ENCODE measurements at places on chromosomes 7 and 10.

- no peak for DNase-seq
Measured at GRCh38 chr7:3408814-3409595, 108.0 kb downstream of the SDK1 start.

DNA sequence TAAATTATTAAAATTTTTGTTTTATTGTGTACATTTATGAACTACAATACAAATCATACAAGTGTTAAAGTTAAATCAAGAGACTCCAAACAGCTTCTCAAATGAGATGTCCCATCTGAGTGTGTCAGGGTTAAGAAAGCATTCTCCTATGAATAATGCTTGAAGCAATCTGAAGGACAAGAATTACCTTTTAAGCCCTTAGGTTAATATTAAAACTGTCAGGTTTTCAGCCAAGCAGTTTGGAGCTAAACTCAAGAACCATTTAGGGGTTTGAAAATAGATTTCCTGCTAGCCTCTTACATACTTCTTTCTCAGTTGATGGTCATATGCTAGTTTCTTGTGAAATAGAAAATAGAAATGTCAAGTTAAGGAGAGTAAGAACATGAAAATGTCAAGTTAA is 38.3 kb downstream of the LIPJ start:
- DNase-seq = no peak

DNA sequence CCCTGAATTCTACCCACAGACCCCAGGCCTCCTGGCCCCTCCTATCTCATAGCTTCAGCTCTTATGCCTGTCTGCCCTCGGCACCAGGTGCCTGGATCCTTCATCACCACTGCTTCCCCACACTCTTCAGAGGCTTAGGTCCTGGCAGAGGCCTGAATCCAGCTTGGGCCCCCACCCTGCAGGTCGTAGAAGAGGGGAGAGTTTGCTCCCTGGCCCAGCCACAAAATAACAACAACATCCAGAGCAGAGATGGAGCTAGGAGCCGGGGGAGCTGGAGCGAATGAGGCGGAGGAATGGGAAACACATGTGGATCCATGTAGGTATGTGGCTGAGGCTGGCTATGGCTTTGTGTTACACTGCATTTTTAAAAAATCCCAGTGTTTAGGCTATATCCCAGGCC is 7.8 kb upstream of the OPN4 start:
- DNase-seq = no peak

DNA sequence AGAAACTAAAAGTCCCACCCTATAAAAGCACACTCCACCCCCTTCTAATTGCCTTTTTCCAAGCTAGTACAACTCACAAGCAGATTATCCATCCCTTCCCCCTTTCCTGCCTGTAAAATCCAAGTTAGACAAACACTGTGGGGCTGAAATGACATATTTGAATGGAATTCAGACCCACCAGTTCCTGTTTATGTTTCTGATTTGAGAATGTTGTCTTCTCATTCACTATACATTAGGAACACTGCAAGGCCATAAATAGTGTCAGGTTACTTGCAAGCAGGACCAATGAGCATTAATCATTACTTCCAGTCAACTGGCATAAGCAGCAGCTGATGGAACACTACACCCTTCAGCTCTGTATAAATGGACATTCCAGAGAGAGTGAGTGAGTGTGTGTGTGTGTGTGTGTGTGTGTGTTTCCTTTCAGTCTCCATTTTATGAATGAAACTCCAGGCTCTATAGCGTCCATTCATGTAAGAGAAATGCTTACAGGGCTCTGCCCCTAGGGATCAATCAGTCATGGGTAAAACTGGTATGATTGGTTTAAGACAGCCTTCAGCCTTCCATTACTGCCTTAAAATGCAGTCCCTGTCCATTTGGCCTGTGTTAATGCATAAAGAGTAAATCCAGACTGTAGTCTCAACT is 69.3 kb downstream of the ETV1 start:
- DNase-seq = peak; percentile 88

DNA sequence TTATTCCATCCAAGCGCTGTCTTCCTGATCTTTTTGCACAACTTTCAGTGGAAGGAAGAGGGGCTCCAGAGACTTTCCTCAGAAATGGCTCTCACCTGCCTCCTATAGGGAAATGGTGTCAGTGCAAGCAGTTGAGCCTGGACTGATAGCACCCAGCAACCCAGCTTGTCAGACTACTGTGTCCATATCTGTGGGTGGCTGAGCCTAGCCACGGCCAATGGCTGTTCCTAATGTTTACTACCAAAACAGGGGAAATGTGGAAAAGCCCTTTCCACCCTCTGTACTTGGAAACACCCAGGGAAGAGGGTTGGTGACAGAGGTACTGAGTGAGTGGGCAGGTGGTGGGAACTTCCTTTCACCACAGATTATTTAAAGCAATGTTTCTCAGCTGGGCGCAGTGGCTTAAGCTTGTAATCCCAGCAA is 4.3 kb upstream of the YKT6 start:
- no peak for DNase-seq

DNA sequence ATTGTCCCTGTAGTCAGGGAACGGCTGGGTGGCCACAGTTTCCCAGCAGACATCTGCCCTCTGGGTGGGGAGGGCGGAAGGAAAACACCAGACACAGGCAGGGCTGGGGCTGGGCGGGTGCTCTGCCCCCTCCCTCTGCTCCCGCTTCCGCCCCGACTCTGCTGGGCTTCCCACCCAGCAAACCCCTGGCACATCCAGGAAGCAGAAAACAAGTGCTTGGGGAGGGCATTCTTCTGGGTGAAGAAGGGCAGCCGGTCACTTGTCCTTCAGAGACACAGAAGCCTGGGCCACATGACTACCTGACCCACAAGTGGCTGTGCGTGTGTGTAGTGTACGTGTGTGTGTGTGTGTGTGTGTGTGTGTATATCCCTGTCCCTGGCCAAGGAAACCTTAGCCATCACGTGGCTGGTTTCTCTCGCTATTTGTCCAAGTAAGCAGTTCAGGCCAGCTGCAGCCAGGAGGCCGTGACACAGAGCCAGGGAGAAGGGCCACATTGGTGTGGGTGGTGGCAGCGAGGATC is 77.9 kb downstream of the ZMIZ1 start:
- DNase-seq = no peak

DNA sequence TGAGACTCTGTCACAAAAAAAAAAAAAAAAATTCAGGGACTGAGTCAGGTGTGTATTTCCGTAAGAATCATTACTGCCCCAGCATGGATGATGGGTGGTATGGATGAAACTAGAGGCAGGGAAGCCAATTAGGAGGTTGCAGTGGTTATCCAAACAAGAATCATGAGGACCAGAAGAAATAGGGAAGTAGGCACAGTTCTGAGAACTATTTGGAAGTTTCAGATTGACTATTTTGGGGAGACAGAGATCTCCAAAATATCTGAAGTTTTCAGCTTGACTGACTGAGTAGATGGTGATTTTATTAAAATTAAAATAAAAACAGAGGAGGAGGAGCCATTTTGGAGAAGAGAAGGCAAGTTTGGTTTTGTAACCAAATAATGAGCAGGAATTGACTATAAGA is 119.4 kb upstream of the NRBF2 start:
- no peak for DNase-seq

DNA sequence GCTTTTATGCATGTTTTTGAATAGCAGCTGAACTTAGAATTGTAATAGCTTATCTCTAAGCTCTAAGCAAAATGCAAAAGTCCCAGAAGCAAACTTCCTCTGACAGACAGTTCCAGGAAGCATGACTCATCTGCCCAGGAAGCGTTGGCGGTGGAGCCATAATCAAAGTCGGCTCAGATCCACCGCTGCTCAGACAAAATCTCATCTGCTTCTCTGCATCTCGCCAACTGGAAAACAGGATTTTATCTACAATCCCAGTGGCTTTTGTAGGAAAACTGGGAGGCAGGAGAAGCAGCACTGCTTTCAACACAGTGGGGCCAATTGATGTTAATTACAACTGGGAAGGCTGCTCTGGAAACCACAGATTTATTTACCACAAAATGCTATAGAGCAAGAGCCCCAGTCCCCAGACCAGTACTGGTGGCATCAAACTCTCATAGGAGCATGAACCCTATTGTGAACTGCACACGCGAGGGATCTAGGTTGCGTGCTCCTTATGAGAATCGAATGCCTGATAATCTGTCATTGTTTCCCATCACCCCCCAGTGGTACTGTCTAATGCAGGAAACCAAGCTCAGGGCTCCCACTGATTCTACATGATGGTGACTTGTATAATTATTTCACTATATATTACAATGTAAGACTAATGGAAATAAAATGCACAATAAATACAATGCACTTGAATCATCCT is 99.9 kb downstream of the CUBN start:
- DNase-seq = peak; percentile 11

GRCh38 chr7:131109759-131110296 is 217.8 kb upstream of the MKLN1 start:
- DNase-seq = no peak

DNA sequence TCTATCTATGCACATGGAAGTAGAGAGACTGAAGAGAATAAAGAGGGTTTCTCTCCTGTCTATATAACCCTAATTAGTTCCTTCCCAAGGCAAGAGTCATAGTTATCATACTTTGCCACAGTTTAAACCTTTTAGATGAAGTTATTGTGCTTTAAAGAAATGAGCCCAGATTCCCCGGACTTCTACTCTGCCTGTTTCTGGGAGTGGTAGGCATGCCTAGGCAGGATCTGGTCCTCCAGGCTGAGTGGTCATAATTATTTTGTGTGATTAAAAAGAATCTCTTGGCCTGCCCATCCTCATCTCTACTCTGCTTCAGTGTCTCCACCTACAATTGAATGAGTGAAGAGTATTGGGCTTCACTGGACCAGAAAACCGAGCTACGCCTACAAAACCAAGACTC is 179.2 kb downstream of the IMMP2L start:
- DNase-seq = no peak

GRCh38 chr7:90857603-90858002 is 261.5 kb downstream of the CDK14 start:
- no peak for DNase-seq

DNA sequence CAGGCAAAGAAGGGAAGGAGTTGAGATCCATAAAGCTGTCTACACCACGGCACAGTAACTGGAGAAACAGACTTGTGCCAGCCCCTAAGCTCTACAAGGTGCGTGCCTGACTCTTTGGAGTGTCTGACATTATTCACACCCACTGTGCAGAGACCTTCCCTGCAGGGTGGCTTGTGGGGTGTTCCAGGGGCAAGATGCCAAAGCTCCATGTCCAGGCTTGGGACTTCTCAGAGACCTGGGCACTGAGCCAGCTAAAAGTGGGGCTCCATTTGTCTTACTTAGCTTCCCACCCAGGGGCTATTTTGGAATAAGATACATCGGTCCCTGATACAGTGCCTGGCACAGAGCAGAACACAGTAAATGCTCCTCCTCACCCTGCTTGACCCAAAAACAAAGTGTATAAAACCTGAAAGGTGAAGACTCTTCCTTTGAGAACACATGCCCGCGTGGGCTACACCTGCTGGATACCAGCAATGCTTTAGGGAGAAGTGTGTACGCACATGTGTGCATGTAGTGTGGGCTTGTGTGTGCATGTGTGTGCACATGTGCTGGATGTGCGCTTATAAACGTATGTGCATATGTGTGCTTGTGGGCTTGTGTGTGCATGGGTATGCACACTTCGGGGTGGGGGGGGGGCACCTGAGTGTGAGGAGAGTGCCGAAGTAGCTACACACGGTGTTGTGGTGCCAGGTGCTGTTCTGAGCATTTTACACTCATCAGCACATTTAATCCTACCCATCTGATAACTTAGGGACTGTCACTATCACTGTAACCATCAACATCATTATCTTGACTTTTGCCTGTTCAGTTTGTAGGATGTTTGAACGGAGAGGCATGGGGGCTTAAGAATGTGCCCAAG is 143.0 kb downstream of the ARHGAP22 start:
- no peak for DNase-seq

DNA sequence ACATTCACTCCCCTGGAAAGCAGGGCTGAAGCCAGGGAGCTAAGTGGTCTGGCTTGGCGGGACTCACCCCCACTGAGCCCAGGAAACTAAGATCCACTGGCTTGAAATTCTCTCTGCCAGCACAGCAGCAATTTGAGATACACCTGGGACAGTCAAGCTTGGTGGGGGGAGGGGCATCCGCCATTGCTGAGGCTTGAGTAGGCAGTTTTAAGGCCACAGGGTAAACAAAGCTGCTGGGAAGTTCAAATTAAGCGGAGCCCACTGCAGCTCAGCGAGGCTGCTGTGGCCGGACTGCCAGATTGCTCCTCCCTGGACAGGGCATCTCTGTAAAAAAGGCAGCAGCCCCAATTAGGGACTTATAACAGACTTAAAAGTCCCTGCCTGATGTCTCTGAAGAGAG is 108.2 kb upstream of the FAM13C start:
- no peak for DNase-seq

DNA sequence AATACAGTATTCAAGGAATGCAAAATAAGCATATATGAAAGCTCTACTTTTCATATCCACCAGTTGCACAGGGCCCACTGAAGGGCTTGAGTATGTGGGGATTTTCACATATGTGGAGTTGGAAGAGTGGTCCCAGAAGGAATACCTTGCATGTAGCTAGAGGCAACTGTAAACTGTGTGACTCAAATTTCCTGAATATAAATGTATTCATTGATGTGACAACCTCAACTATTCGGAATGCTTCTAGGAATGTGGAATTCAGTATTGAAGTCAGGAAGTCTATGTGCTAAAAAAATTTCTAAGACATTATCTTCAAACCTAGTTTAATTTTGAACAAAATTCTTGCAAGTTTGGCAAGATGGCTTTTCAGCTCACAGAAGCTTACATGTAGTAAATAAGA is 695.5 kb upstream of the SEMA3D start:
- DNase-seq = no peak

DNA sequence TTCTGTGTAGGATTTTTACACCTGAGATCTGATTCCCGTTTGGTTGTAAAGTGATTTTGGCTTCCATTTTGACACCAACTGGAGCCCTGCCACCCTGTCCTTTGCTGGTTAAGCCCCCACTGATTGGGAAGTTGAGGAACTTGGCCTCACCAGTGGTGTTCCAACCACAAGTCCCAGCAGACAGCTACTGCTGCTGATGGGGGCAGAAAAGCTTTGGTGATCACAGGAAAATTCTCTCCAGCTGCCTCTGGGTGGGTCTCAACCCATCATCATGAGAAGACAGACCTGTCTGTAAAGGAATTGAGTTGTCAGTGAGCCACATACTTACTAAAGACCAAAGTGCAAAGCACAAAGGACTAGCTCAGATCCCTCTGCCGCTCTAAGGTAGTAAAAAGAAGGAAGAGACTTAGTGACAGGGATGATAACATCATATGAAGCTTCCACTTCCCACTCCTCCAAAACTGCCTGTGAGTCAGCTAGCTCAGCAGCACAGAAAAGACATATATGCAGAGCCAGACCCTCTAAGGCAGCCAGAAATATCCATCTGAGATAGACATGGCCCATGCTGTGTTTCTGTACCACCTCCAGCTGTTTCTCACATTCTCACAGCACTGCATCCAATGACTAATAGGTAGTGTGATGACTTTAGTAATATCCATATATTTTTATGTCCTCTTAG is 22.4 kb upstream of the LRRC17 start:
- DNase-seq = no peak

- DNase-seq = no peak
Measured at GRCh38 chr7:27096768-27097514, 1.1 kb upstream of the HOXA1 start.

- DNase-seq = no peak
Measured at GRCh38 chr7:31875424-31875823, 188.4 kb downstream of the PPP1R17 start.

Data from LNCaP clone FGC (cell line).